Activated CD4-positive, alpha-beta memory T cell treated with anti-CD3 and anti-CD28 coated beads for 36 hours (primary cell): ENCODE measurements at places on chromosomes 5 and 9. TPM values are rescaled to one million over a fixed set of nuclear protein-coding genes. Genes with fewer than 3 reads are reported as not detected.

The LCN9 gene
- total RNA-seq = not detected

The ZNF169 gene
- total RNA-seq = 5.7 TPM

GRCh38 chr5:79202076-79202475, 33.9 kb upstream of the JMY start:
- DNase-seq = no peak

GRCh38 chr9:73896061-73896460, 601.1 kb upstream of the RORB start:
- no peak for DNase-seq

The NAIP gene
- total RNA-seq = 6.9 TPM

DNA sequence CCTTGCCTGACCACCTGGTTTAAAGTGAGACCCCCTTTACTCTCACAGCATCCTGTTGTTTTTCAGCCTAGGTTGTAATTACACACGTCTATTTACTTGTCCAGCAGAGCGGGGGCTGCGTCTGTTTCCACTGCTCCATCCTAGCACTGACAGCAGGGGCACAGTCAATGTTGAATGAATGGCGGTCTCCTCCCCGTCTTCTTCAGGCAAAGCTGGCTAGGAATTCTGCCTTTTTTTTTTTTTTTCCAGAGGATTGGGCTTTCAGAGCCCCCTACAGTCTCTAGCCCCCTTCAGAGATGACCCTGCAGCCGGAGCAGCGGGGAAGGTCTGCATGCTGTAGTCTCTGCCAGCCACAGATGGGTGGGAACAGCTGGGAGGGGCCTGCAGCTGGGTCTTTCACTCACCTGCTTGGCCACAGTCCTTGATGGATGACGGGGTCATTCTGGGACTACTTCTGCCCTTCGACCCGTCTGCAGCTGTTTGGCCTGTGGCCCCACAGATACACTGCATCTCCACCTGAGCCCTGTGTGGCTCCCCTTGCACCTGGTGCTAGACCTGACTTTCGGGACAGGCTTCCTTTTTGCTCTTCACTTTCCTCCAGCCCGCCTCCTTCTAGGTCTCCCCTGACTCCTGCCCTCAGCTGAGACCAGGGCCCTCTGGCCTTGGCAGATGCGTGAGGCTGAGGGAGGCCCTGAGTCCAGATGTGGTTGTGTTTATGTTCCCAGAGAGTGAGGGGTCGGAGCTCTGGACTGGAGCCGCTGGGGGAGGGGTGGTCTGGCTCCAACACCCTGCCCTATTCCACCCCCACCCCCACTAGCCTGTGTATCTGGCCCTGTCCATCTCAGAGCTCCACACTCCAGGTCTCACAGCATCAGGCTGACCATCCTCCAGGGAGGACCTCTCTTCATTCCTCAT, 8.0 kb downstream of the PITX1 start:
- DNase-seq = no peak

The PCDHA3 gene
- not detected for total RNA-seq

The LCN6 gene
- total RNA-seq = not detected

GRCh38 chr9:38700695-38701094, 19.2 kb downstream of the FAM240B start:
- DNase-seq = no peak

The COL5A1 gene
- total RNA-seq = 0.12 TPM

DNA sequence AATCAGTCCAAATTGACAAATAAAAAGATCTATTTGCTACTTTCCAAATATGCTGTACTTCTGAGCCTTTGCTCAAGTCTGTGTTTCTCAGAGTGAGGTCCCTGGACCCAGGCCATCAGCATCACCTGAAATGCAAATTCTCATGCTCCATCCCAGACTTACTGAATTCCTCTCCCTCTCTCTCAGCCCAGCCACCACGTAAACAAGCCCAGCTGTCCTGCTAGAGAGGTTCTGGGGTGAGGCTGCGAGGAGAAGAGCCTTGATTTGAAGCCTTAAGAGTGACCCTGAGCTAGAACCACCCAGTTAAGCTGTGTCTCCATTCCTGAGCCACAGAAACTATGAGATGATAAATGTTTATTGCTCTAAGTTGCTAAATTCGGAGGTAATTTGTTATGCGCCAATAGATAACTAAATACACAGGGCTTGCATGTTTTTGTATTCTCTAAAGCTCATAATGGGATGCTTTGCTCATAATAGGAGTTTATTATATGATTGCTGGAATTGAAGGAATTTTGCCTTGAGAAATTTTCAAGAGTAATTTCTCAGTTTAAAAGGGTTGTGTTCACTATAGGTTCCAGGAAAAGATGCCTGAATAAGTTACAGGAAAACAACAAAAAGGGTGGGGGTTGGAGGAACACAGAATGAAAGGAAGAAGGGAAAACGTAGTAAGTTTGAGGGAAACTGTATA, 98.9 kb upstream of the SPATA31D4 start:
- DNase-seq = no peak
